CD4-positive, alpha-beta T cell treated with Interleukin-17A for 1 hour (primary cell): ENCODE measurements at places on chromosomes 6 and 20.

- DNase-seq = no peak
Observed at GRCh38 chr6:116616737-116617053, 416 bp downstream of the RSPH4A start.

- DNase-seq = peak; percentile 8
Observed at GRCh38 chr6:15534974-15535373, 127.9 kb downstream of the DTNBP1 start.

DNA sequence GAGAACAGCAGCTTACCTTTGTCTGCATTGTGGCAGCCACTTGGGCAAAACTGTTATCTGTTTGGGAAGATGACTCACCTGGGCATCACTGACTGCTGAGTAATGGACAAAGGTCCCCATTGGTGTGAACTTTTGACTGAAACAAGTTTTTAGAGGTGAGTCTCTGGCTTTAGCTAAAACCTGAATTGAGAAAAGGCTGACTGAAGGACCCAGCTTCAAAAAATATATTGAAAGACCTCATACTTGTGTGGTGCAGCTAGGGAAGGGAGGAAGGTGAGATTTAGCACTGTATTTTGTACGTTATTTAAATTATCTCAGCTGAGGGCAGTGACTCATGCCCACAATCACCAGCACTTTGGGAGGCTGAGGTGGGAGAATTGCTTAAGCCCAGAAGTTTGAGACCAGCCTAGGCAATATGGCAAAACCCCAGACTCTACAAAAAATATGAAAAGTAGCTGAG is 4.5 kb upstream of the CITED2 start:
- no peak for DNase-seq

DNA sequence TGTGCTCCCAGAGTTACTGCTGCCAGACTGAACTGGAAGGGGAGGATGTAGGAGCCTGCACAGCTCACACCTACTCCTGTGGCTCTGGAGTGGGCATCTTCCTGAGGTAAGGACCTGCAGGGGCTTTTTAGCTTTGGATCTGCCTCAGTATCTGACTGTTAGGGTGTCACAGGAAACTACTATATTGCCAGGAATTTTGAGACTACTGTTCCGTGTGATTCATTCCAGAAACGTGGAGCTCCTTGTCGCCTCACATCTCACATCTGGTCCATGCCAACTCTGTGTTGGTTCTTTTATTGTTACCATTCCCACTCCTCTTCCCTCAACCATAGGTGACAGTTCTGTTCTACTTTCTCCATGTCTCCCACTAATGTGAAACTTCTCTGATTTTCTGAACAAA is 34.1 kb downstream of the PRPH2 start:
- DNase-seq = no peak

- peak; percentile 58 for DNase-seq
Observed at GRCh38 chr6:125906158-125906998, 50.2 kb upstream of the HINT3 start.

DNA sequence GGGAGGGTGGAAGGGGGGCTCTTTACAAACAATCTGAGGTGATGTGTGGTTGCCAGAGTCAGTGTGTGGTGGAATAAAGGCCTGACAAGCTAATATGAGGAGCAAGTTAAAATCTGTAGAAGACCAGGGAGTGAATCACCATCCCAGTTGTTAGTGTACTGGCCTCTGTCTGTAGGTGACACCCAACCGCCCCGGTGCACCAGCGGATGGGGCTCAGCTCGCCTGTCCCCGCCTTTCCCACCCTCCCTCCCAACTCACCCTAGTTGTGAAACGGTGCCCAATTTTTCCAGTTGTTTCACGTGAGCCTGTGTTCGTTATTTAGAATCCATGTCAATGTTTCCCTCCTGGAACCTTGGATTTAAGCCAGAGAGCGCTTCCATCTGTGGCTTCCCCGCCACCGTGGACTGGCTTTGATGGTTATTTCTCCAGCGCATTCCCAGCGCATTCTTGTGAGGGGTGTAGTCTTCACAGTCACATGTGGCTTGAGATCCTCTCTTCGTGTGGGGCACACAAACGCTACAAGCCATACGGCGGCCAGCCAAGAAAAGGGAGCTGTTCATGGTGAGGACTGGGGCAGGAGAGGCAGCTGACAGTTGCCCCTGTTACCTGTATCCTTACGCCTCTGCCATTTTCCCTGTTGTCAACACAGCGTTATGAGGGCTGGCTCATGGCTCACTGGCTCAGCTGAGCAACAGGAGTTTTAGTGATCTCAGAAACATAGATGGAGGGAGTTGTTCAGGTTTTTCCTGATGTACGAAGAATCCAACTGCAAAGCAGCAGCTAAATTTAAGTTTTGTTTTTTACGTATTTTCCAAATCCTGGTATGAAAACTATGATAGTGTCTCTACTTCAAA is 137.6 kb downstream of the ZDHHC14 start:
- DNase-seq = no peak

- peak; percentile 50 for DNase-seq
Observed at GRCh38 chr6:90175627-90176538, 120.8 kb downstream of the BACH2 start.
